Memory B cell (primary cell): ENCODE measurements at places on chromosomes 11 and 22.

DNA sequence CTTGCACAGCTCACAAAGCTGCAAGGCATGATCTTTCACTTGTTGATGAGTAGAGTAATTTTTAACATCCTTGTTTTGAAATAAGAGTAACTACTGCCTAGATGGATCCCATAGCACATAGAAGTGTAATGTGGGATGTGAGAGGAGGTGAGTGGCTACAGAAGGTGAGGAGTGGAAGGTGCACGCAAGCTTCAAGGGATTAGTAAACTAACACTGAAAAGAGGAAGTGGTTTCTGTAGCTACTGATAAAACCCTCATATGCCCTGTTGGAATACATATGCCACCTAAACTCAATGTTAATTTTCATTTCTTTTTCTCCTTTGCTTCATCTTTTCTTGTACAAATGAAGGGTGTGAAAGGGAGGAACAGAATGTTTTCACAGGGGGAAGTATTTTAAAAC, 22.0 kb upstream of the CTSC start:
- DNase-seq = no peak

DNA sequence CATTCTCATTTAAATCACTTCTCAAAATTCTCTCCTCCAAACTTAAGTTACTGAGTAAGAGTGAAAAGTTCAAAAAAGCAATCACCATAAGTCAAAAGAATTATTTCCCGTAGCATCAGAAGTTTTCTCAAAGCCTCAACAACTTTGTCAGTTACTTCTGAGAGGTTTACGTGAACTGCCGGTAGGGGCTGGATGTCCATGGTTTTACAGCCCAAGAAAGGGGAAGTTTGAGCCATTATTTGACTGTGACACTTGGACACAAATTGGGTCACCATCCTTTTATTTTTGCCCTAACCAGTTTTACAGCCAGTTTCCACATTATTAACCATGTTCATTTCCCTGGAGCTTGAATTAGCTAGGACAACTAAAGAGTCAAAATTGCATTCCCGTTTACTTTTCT, 7.5 kb downstream of the POU2AF3 start:
- DNase-seq = no peak

DNA sequence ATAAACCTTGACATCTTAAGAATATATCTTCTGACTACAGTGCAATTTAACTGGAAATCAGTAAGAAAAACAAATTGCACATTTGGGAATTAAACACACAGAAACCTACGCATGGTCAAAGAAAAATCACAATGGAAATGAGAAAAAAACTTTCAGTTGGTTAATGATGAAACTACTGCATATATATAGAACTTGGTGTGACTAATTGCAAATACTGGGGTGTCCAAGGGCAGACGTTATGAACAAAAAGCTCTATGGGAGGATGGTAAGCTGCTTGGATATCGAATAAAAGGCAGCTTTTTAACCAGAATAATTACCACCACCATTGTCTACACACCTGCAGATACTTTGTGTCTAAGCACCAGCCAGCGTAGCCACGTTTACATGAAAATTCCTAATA, 791 bp downstream of the GDPD4 start:
- no peak for DNase-seq

- peak; percentile 58 for DNase-seq
These were observed 9.0 kb downstream of the SYN3 start for GRCh38 chr22:33049119-33049729.

DNA sequence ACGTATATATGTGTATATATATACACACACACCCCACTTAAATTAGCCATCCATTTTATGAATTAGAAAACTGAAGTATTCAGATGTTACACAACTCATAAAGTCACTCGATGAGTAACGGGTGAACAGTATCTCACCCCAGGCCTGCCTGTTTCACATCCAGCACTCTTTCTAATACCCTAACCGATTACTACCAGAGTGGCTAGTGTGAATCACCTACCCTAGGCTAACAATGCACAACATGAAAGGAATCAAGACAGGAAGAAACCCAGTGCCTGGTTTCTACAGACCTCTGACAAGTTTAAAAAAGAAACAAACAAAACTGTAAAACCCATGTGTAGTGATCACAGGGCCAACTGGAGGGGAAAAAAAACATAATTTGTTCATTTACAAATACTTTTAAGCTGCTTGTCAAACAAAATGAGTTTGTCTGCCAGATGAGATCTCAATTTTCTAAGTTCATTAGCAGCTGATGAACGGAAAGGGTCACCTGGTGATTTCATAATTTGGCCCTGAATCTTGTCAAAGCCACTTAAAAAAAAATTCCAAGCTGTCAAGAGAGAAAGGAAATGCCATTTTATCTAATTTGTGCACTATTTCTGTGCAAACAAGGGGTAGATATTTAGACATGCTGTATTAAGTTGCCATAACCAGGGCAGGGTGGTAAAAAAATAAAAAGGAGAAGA, 134.8 kb downstream of the LARGE1 start:
- no peak for DNase-seq

- DNase-seq = peak; percentile 93
These were observed 3.9 kb upstream of the CRY2 start for GRCh38 chr11:45843158-45843924.

DNA sequence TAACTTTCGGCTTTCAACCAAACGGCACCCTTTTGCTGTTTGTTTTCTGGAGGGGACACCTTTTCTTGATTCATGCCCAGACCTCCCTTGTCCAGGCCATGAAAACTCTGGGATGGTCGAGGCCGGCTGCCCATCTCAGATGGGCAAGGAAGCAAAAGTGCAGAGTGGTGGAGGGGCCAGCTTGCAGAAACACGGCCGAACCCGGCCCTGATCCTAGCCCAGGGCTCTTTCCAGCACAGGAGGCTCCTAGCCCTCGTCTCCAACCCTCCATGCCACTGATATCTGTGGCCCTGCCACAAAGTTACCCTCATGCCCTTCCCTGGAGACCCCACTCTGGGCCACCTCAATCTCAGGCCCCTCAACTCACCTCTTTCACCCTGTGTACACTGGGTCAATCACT, 18.9 kb upstream of the SLC22A12 start:
- DNase-seq = no peak
